ENCODE measurements at places on chromosomes 7 and 10.

DNA sequence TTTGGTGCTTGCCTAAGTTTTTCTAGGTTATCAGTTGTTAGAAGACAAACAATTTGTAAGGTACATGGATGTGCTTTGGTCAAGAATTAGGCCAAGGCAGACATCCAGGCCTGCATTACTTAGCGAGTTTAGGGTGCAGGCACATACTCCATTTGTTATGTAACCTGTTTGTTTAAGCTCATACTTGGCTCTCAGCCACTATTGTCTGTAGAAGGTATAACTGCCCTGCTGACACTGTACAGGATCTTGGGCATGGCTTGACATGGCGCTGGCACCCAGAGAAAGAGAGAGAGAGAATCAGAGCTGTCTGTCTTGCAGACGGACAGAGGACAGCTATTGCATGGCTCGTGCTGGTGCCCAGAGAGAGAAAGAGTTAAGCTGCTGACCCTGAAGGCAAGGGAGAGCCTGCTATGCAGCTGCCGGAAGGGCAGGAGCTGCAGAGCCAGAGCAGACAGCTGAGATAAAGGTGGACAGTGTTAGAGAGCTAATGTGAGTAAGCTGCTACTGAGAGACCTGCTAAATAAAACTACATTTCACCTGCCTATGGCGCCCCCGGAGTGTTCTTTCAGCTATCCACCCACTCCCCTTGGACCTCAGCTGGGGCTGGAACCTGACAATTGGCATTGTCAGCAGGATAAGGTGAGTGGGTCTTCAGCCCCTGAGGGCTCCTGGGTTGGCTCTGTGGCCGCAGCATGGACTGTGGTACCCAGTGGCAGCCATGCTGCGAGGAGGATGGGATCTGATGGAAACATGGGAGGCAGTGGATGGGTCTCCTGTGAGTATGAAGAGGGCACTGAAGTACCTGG is 120.9 kb upstream of the TMEM106B start:
- no peak for ATAC-seq

DNA sequence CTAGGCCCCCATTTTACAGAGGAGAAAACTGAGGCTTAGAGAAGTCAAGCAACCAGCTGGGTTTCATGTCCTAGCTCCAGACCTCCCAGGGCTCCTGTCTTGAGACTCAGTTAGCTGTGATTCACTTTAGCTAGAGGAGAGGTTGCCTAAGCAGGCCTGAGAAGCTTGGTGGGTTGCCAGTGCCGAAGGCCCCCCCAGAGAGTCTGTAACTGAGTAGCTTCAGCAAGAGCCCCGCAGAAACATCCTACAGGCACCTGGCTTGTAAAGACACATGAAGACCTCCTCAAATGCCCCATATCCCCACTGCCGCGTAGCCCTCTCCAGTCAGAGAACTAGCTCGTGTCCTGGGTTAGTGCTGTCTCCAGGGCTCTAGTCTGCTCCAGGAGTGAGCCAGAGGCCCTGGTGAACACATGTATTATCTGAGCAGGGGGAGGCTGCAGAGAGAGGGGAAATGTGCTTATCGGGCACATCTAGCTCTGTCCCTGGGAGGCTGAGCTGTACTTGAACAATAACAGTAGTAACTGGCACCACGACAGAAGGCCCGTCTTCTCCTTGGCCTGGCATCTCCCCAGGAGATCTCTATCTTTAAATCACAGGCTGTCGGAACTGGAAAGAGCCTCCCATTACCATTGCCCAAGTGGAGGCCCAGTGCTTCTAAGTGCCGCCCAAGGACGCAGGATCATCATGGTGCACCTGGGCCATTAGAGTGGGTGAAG is 28.9 kb downstream of the UNC5B start:
- peak; percentile 20 for ATAC-seq

DNA sequence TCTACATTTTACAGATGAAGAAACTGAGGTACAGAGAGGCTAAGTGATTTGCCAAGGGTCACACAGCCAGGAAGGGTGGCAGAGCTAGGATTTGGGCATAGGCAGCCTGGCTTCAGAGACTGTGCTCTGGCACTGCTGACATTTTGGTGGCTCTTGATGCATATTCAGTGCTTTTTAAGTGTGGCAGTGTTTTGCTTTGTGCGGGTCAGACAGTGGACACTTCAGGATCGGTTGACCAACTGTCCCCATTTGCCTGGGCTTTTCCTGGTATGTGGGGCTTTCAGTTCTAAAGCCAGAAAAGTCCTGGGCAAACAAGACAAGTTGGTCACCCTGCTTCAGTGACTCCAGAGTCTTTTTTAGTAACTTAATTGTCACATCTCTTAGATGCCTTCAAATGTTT is 35.0 kb downstream of the SUFU start:
- ATAC-seq = no peak

- ATAC-seq = no peak
Observed at GRCh38 chr10:63929831-63930467, 408.7 kb downstream of the REEP3 start.

DNA sequence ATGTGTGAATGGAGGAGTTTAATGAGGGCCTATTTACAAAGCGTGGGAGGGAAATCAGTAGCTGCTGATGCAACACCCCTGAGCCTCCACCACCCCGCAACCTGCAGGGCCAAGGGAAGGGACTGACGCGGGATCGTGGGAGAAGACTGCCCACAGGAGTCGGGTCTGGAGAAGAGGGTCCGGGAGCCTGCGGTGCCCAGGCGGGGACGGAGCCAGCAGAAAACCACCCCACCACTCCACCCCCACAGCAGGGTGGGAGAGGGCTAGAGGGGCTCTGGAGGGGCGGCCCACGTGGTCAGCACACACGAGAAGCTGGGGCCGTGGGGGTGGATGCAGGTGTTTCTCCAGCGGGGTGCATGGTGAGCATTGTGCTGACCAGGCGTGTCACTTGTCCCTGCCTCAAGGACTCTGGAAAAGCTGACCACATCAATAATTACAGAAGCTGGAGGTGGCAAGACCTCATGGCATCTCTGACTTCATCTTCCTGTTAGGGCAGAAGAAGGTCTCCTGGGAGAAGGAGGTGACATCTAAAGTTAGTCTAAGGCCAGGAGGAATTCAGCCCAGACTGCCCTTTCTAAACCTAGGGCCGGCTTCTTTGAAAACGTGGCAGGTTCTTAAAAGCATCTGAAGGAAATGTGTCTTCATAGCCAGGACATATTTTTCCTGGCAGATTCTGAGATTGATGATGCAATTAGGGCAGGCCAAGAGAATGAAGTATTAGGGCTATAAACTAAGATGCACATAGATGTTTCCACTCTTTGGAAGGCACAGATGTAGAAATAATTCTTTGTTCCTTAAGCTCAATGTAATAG is 150.9 kb downstream of the RGS10 start:
- no peak for ATAC-seq

- no peak for ATAC-seq
Observed at GRCh38 chr10:3529691-3530090, 255.3 kb downstream of the KLF6 start.

DNA sequence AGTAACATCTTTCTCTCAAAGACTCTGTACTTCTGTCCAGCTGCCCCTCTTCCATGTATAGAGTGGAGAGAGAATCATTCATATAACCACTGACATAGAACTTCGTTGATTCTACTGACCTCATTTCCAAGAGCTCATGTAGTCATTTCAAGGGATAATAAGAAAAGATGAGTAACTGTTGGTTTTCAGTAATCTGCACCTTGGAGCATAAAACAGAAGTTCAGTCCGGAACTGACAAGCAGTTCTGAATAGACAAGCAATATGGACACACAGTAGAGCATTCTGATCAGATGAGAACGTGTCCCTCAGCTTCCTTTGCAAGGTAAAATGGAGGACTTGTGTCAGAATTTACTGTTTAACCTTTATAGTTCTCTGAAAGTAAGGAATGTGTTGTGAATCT is 847.1 kb downstream of the REEP3 start:
- ATAC-seq = no peak

GRCh38 chr10:126939706-126940105 is 34.5 kb downstream of the DOCK1 start:
- peak; percentile 56 for ATAC-seq

DNA sequence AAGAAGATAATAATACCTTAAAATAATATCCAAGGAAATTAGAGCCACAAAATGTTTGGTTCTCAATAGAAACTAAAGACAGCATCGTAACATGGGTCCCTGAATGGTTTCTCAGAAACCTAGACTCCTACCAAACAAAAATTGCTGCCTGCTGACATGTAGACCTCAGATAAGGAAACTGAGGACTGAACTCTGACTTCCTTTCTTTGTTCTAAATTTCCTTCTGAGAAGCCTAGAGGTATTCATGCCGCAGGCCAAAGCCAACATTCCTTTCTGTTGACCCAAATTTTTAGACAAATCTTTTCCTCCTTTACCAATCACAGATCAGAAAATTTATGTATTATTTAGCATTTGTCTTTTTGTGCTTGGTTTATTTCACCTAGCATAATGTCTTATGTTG is 816.7 kb upstream of the PHF14 start:
- no peak for ATAC-seq

DNA sequence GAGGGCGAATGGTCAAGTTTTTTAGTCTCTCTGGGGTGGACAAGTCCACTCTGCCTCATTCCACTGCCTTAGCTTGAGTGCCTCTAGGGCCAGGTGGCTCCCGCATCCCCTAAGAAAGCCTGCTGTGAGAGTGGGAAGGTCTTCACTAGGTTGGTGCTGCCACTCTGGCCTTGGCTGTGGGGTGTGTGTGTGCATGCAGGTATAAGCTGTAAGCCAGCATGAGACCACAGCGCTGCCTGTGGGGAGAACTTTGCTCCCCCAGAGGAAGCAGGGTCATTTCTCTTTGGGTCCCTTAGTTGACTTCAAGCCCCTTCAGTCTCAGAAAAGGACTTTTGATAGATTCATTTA is 25.5 kb upstream of the PCBD1 start:
- ATAC-seq = no peak

DNA sequence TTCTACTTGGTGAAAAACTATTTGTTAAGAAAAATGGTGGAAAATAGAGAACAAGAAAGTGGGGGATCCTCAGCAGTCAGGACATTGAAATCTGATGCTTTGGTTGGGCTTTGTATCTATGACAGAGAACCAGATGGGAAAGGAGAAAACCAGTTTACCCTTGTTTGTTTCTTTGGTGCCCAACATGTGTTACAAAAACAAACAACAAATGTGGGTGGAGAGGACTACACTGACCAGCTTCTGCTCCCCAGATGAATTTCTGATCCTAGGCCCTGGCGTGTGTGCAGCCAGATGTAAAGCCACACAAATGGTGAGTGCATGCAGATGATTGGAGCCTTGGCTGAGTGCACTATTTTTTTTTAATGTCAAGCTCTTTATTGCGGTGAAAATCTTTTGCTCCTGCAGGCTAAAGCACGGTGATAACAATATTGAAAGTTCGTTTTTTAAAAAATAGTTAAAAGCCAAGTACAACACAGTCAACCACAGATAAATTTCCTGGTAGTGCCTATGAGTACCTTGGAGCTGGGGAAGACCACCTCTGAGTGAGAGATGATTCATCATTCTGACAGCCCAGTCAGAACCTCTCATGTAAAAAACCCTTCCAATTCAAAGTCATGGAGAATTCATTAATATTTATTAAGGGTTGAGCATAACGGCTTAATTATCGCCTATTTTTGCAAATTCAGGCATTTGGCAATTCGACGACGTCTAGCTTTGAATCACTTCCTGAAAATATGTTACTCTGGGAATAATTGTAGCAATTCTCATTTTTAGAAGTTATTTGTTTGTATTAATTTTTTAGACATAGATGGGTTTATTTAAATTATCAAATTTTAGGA is 163.7 kb downstream of the AGMO start:
- ATAC-seq = peak; percentile 98

- no peak for ATAC-seq
Observed at GRCh38 chr7:133300088-133300487, 47.2 kb downstream of the EXOC4 start.

DNA sequence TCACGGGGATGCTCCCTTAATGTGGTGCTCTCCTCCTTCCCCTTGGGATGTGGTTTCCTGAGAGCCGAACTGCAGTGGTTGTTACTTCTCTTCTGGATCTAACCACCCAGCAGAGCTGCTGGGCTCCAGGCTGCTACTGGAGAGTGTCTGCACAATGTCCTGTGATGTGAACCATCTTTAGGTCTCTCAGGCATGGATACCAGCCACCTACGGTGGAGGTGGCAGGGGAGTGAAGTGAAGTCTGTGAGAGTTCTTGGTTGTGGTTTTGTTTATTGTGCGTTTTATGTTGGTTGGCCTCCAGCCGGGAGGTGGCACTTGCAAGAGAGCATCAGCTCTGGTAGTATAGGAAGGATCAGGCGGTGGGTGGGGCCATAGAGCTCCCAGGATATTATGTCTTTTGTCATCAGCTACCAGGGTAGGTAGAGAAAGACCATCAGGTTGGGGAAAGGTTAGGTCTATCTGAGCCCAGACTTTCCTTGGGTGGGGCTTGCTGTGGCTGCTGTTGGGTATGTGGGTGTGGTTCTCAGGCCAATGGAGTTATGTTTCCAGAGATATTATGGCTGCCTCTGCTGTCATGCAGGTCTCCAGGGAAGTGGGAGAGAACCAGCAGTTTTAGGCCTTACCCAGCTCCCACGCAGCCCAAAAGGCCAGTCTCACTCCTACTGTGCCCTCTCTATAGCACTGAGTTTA is 87.9 kb downstream of the KIF20B start:
- peak; percentile 29 for ATAC-seq

GRCh38 chr10:46020344-46020657 is 10.1 kb downstream of the NCOA4 start:
- no peak for ATAC-seq

- ATAC-seq = peak; percentile 46
Observed at GRCh38 chr10:79239924-79240581, 107.2 kb upstream of the PPIF start.

- no peak for ATAC-seq
Observed at GRCh38 chr7:26504411-26505120, 212.9 kb downstream of the SNX10 start.

All from motor neuron (in vitro differentiated cells).